ENCODE measurements at places on chromosomes 2 and 18.

DNA sequence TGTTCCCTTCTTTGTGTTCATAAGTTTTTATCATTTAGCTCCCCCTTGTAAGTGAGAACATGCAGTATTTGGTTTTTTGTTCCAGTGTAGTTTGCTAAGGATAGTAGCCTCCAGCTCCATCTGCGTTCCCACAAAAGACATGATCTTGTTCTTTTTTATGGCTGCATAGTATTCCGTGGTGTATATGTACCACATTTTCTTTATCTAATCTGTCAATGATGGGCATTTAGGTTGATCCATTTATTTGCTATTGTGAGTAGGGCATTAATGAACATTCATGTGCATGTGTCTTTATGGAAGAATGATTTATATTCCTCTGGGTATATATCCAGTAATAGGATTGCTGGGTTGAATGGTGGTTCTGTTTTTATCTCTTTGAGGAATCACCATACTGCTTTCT lies 33.4 kb downstream of the CARF start:
- DNase-seq: no peak

DNA sequence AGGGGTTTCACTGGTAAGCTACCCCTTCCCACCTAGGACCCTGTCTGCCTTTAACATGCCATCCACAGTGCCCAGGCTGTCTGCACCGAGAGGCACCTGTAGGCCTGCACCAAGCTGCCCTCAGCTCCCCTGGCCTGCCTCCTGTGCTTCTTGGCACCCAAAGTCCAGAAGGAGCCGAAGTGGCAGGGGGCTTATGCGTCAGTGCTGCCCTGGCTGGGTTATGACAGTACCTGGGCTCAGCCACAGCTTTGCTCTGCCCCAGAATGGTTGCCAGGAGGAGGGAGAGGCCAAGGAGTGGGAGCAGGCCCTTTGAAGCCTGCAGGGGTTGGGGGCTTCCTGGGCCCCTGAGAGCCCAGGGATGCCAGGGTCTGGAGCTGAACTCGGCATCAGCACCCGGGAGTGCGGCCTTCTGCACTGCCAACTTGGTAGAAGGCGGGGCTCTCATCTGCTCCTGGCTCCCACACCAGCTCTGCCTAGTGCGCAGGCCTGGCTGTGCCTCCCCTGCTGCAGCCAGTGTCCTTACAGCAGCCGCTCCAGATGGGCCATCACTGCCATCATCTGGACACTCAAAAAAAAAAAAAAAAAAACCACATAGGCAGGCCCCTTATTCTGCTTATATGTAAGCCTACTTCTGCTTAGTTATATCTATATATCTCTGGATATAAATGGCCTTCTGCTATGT lies 155.4 kb downstream of the THSD7B start:
- no peak for DNase-seq

DNA sequence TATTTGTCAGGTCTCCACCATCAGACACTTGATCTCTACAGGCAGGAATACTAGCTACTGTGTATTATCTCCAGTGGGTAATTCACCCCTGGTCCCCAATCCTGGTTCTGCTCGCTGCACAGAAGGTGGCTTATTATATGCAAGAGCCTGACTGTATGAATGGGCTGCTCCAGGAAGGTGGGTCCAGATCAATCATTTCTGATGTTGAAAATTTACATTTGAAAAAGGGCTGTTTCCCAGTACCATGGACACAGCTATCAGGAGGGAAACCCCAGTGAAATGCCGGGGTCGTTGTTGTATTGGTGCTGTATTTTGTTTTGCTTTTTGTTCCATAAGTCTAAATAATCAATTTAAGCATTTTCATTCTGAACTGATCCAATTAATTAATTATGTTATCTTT lies 367.6 kb downstream of the RND3 start:
- no peak for DNase-seq

DNA sequence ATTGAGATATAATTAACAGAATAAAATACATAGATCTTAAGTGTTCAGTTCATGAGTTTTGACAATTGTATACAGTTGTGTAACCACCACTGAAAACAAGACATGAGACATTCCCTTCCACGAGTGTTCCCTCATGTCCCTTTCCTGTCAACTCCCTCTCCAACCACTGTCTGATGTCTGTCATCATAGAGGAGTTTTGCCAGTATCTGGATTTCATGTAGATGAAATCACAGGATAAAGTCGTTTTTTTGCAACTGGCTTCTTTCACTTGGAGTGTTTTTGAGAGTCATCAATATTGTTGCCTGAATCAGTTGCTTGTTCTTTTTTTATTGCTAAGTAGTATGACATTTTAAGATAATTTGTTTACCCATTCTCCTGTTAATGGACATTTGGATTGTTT lies 52.7 kb downstream of the RBMS1 start:
- DNase-seq: no peak

DNA sequence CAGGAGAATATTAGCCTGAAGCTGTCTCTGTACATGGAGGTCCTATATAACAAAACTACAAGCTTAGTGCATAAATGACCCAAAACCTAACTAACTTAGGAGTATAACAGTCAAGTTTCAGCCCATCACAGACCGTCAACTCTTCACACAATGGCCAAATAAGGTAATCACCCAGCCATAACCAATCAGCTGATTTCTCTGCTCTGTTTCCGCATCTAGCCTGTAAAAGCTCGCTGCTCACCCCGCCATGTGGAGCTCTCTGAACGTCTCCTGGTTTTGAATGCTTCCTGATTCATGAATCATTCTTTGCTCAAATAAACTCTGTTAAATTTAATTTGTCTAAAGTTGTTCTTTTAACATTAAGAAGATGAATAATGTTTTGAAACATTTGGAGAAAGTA lies 593.6 kb downstream of the TMX3 start:
- DNase-seq: peak; percentile 1

GRCh38 chr18:79629249-79629558 lies 50.4 kb upstream of the CTDP1 start:
- no peak for DNase-seq

- no peak for DNase-seq
Measured at GRCh38 chr18:79418236-79418635, 22.5 kb downstream of the NFATC1 start.

DNA sequence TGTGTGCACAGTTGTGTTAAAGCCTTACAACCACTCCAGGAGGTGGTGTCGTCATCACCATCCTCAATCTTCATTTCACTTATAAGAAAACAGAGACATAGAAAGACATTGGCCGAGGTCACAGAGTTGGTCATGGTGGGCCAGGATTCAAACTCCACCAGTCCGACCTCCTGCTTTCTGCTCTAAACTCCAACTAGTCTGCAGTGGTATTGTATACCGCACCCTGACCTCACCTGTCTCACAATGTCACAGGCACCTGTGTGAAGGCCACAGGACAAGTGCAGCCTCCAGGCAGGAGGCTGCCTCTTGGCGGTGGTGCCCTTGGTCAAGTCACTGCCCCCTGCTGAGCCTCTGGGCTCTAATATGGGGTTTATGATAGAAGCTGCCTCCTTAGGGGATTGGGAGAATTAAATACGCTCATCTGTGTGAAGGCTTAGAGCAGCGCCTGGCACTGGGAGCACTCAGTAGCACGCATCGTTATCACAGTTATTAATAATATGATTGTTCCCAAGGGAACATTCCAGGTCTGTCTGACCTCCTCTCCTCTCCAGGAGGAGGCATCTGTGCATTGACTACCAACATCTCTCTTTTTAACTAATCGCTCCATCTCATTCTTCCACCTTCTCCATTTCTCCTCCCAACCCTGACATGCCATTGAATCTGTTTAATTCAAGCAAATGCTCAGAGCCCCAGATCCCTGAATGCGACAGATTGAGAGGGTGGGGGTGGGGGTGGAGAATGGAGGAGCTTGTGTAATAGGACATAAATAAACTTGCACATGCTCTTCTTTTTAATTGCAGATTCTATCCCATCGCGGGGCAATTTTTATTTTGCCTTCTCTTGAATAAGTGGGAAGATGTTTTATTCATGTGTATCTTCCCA lies 112.7 kb downstream of the MCFD2 start:
- DNase-seq: no peak

GRCh38 chr18:70293166-70293565 lies 4.3 kb downstream of the SOCS6 start:
- no peak for DNase-seq

DNA sequence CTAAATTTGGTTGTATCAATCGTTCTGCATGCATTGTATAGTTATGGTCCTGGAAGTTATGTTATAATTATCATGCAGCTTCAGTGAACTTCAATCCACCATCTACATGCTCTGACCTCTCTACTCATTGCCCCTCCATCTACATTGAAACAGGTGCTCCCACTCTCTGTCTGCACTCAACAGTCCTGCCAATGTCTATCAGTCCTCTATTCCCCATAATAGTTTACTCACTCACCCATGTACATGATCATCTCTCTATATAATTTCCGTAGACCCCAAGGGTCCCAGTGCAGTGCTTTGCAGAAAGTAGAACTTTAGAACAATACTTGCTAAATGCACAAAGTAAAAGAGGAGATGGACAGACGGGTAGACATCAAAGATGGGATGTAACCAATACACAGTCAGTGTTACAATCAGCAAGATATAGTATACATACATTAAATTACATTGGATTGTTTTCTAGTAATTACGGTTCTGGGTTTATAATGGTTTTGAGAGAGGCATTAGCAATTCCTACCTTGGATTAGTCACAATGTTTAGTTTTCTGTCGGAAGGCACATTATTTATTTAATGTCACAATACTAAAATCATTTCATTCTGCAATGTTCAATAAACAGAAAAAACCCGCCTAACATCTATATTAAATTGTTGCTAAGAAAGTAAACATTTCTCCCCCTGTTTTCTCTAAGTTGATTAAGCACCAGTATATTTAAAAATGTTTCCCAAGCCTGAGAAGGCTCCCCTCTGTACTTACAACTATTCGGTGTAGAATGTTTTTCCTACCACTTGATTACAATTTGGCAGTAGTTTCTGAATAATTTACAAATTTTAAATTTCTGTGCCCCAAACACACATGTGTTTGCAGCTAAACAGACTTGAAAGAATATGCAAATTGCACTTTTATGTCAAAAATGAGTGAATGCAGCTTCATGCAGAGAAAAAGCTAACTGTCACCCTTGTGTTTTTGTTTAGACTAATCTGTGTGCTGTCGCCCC lies 94.4 kb upstream of the SIX2 start:
- no peak for DNase-seq

GRCh38 chr2:128474036-128474955 lies 155.6 kb upstream of the HS6ST1 start:
- no peak for DNase-seq

DNA sequence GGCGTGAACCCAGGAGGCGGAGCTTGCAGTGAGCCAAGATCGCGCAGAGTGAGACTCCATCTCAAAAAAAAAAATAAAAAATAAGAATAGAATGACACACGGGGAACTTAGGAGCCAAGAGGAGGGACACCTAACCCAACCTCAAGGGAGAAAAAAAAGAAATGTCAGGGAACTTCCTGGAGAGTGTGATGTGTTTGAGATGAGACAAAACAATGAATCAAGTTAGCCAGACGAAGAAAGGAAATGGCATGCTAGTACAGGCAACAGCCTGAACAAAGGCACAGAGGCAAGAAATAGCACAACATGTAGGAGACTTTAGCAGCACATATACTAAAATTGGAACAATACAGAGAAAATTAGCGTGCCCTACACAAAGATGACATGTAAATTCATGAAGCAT lies 36.7 kb upstream of the PAPOLG start:
- no peak for DNase-seq

DNA sequence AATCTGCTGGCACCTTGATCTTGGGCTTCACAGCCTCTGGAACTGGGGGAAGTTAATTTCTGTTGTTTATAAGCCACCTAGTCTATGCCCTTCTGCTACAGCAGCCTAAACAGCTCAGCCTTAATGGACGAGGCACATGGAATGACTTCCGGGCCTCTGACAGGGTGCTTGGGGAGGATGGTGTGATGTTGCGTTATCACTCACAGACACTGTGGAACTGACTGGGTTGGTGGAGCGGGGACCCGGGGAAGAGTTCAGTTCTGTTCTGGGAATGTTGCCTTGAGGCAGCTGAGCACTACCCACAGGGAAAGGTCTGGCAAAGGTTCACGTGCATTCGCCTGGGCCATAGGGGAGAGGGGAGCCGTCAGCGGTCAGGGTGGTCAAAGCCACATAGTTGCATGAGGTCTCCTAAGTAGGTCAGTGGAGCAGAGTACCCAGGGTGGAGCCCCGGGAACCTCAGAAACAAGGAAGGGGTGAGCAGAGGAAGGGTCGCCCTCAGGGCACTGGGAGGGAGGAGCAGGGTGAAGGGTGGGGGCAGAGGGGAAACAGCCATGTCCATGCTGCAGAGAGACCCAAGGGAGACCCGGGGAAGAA lies 36.2 kb downstream of the LRRFIP1 start:
- DNase-seq: no peak

GRCh38 chr18:46302528-46303485 lies 198.6 kb downstream of the HAUS1 start:
- no peak for DNase-seq

- no peak for DNase-seq
Measured at GRCh38 chr2:26672818-26673393, 19.6 kb upstream of the KCNK3 start.

DNA sequence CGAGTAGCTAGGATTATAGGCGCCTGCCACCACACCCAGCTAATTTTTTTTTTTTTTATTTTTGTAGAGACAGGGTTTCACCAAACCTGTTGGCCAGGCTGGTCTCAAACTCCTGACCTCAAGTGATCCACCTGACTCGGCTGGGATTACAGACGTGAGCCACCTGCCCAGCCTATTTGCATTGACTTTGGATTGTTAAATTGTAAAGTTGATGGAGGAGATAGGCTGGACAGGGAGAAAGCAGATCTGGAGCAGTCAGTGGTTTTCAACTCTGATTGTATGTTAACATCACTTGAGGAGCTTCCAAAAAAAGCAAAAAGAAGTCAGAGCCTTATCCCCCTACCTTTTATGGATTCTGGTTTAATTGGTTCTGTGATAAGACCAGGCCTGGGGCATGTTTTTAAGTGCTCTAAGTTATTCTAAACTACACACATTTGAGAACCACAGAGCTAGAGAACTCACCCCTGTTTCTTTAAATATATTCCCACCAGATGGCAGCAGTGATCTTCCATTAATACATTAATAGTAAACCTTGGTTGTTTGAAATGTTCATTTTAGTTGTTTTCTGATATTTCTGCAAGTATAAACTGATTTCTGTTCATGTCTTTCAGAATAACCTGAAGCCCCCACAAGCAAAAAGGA lies 7.5 kb downstream of the C2orf49 start:
- no peak for DNase-seq

GRCh38 chr18:79647307-79647706 lies 32.3 kb upstream of the CTDP1 start:
- no peak for DNase-seq

GRCh38 chr2:72092111-72092510 lies 55.6 kb downstream of the CYP26B1 start:
- DNase-seq: no peak

DNA sequence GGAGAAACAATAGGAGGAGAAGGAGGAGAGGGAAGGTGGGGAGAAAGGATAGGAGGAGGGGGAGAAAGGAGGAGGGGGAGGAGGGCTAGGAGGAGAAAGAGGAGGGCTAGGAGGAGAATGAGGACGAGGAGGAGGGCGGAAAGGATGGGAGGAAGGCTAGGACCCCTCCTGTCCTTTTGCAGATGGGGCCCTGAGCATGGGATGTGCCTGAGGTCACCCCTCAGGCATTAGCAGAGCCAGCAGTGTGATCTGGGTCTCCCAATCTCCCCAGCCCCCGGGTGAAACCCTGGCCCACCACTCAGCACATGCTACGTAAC lies 601 bp upstream of the ANO7 start:
- no peak for DNase-seq

GRCh38 chr18:58822944-58823343 lies 41.7 kb upstream of the ZNF532 start:
- DNase-seq: no peak

GRCh38 chr2:134372141-134372540 lies 118.3 kb downstream of the MGAT5 start:
- no peak for DNase-seq

- DNase-seq: peak; percentile 53
Measured at GRCh38 chr2:231672617-231673347, 35.5 kb upstream of the PTMA start.
